H1 (cell line): ENCODE measurements at places on chromosomes 4 and X.

GRCh38 chrX:10017872-10018271, 50.7 kb downstream of the CLDN34 start:
- DNase-seq: no peak

DNA sequence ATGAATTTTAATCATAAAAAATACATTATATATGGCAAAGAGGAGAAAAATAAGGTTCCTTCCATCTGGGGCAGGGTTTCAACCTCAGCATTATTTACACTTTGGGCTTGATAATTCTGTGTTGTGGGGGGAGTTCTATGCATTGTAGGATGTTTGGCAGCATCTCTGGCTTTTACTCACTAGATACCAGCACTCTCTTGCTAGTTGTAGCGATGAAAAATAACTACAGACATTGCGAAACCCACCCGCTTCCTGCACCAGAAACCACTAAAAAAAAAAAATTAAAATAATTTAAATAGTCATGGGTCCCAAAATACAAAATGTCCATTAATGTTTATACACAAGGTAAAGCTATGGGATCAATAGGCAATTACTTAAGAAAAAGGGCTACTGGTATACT, 52.7 kb downstream of the PPP3CA start:
- no peak for DNase-seq

- DNase-seq: no peak
These were observed 20.2 kb downstream of the CLNK start for GRCh38 chr4:10664408-10664807.

DNA sequence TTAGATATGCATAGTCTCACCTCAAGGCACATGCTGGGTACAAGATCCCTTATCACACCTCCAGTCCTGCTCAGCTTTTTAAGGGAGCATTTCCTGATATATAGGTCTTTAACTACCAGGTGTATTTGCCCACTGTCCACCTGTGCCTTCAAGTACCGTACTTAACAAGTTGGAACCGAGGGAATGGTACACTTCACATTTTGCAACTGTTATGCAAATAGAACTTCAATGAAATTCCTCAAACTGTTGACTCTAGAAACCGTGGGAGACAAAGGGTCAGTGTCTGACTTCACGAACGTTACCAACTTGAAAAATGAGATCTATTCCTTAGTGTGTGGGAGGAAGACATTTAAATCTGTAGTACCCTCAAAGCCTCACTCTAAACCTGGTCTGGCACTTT, 5.2 kb downstream of the TRIM2 start:
- DNase-seq: no peak

GRCh38 chrX:77398330-77398954, 48.7 kb upstream of the FGF16 start:
- DNase-seq: no peak
